ENCODE measurements at places on chromosomes 5 and 9.
A peak's percentile ranks its signal among the peaks of the same experiment; 100 is the strongest.

- no peak for DNase-seq
Observed at GRCh38 chr5:108334225-108334624, 47.7 kb downstream of the FBXL17 start.

DNA sequence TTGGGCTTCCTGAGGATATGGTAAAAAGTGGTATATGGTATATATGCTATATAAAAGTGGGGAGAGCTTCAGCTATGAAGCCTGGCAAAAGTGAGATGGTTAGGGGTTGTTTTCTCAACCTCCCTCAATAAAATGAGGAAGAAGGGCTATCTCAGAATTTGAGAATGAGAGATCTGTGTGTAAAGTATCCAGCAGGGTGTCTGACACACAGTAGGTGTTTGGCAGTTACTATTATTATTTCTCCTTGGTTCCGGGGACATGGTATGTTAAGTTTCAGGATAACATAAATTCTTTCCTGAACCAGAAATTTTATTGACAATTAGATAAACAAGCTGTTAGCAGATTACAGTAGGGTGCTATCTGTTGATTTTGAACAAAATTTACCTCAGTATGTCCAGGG is 94.1 kb downstream of the DENND1A start:
- no peak for DNase-seq

- no peak for DNase-seq
Observed at GRCh38 chr5:5124231-5124630, 15.9 kb upstream of the ADAMTS16 start.

- DNase-seq, result peak; percentile 56
Observed at GRCh38 chr9:23850242-23850689, 24.2 kb upstream of the ELAVL2 start.

DNA sequence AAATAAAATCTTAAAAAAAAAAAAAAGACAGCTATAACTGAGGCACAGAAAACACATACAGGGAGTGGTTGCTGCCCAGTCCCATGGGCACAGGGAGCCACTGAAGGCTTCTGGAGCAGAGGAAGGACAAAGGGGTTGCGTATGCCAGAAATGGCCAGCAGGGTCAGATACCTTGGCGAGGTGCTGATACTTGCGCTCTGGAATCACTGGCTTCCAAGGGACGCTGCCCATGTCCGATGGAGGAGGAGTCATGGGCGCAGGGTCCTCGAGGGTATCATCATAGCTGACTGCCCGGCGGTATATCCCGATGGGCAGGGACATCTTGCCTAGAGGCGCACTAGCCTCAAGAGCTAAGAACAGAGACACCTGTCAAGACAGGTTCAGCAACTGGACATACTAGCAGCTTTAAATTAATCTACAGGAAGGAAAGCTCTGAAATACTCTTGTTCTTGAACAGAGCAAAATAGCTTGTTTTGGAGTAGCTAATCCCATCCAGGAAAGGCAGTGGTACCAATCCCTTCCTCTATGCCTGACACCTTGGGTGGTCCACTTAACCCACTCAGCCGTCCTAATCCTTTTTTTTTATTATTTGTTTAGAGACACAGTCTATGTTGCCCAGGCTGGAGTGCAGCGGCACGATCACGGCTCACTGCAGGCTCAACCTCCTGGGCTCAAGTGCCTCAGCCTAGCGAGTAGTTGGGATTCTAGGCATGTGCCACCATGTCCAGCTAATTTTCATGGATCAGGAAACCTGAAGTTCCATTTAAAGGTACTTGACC is 6.0 kb downstream of the KIAA1191 start:
- DNase-seq, result no peak

GRCh38 chr5:139494832-139495231 is 12.3 kb upstream of the STING1 start:
- DNase-seq, result no peak

GRCh38 chr5:91025449-91025848 is 357.7 kb downstream of the ARRDC3 start:
- no peak for DNase-seq

DNA sequence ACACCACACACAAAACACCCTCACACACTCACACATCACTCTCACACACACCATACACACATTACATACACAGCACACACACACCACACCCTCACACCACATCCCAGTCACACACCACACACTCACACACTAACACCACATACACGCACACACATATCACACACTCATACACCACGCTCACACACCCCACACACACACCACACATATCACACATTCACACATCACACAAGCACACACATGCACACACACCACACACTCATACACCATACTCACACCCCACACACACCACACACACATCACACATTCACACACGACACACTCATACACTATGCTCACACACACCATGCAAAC is 543 bp upstream of the UBE2QL1 start:
- DNase-seq, result no peak

DNA sequence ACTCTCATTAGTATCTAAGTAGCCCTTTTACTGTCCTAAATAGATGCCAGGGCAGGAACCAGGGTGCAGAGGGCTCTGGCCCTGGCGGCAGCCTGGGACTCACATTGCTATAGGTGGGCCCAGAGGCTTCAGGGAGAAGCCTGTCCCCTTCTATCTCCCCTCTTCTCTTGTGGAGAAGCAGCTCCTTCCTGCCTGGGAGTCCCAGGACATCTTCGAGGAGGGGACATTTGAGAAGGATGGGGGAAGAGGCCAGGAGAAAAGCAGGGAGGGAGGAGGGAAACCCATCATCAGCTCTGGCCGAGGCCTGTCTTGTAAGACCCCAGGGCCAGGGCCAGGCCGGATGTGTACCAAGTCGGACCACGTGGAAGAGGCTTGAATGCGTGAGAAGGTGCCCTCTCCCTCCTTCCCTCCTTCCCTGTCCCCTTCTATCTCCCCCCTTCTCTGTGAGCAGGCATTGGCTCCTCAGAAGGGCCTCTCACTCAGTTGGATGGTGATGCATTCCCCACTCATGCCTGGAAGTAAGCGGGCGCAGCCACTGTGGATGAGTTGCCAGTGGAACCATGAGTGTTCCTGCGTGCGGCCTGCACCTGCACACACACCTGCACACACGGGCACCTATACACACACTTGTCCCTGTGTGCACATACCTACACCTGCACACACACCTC is 20.7 kb upstream of the LPCAT1 start:
- no peak for DNase-seq
